ENCODE measurements at places on chromosomes 7 and 10.

GRCh38 chr10:127196282-127197153, at the start of gene INSYN2A:
TSS of gene INSYN2A (minus strand) at chr10:127196591. CDS start at chr10:127176395, 20,196 bp downstream.
- DNase-seq, result no peak

DNA sequence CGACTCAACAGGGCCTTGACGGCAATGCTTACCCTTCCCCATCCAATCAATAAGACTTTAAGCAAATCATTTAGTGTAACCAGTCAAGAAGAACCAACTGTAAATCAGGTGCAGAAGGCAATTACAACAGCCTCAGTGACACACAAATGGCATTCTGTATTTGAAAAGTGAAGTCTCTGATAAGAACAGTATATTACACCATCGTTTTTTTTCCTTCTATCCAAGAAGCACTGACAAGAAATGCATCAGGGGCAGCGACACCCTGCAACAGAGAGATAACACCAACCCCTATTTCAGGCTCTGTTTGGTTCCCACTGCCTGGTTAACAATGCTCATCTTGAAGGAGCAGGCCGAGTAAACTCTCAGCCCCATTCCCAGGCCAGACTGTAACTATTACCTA, 204.0 kb upstream of the AOAH start:
- DNase-seq, result no peak

DNA sequence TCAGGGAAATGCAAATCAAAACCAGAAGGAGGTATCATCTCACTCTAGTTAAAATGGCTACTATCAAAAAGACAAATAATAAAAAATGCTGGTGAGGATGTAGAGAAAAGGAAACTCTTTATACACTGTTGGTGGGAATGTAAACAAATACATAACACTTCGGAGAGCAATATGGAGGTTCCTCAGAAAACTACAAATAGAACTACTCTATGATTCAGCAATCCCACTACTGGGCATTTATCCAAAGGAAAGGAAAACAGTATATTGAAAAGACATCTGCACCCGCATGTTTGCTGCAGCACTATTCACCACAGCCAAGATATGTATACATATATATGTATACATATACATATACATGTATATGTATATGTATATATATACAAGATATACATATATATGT, 94.2 kb downstream of the C10orf90 start:
- DNase-seq, result no peak

- no peak for DNase-seq
Observed at GRCh38 chr7:97466071-97466470, 265.8 kb upstream of the TAC1 start.

DNA sequence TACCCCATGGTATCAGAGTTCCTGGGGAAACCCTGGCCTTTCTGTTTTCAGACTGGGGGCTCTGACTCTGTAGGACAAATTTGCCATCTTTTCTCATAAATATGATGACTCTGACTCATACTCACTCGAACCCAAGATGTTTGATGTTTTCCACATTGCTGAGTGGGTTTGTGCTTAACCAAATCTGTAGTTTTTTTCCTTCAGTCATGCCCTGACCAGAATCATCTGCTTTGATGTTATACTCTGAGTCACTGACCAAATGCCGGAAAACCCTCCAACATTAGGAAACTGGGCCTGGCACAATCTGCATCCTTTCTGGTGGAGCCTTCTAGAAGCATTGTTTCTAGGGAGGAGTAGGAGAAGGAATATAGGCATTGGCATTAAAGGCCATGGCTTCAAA, 118.7 kb downstream of the C10orf105 start:
- no peak for DNase-seq

DNA sequence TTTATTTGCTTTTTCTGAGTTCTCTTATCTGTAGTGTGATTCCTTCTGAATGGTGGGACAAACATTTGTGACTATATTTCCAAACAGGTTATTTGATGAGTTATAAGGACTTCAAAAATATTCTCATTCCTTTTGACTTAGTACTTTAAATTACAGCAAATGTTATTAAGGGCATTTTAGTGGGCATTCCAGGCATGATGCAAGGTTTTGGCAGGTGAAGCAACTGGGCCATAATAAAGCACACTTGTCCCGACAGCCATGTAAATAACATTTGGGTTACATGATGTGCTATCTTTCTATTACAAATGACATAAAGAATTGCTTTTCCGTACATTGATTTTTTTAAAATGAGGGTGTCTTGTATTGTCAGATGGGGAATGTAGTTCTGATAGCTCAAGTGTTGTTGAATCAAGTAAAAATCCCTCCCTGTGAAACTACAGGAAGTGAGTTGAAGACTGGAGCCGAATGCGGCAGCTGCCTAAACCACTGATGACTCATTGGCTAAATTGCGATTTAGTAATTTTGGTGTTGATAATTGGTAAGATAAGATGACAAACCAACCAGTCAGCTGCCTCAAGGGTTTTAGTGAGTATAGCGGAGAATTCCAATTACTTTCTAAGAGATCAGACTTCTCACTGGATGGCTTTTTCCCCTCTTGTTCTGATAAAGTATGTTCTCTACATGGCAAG, 231.3 kb upstream of the NPY start:
- no peak for DNase-seq

GRCh38 chr7:157814931-157815705, 478.3 kb downstream of the DNAJB6 start:
- DNase-seq, result no peak

DNA sequence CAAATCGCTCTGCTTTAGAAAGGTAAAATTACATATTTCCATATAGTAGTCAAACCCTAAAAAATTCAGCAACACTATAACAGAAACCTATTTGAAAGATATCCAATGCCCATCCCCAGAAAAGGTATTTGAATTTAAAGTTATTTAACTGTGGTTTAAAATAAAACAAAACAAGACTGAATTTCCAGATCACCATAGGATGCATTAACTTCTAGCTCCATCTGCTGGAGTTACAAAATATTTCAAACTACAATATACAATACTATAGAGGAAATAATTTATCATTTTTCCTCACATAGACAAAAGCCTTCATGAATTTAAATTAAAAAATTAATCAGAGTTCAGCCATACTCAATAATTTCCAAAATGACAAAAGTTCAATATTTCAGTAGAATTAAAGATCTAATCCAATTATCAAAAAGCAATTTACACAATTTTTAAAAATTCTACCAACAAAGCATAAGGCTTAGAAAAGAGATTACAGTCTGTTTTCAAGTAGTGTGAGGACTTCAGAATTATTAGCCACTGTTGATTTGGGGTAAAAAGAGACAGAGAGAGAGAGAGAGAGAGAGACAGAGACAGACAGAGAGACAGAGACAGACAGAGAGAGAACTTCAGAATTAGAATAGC, 75.9 kb downstream of the LMBR1 start:
- peak; percentile 22 for DNase-seq

GRCh38 chr10:13450069-13450468, 78.7 kb downstream of the BEND7 start:
- DNase-seq, result no peak

- DNase-seq, result no peak
Observed at GRCh38 chr10:26624006-26624405, 73.5 kb upstream of the PDSS1 start.

GRCh38 chr10:43408331-43408709, 666 bp downstream of the HNRNPF start:
- DNase-seq, result no peak

DNA sequence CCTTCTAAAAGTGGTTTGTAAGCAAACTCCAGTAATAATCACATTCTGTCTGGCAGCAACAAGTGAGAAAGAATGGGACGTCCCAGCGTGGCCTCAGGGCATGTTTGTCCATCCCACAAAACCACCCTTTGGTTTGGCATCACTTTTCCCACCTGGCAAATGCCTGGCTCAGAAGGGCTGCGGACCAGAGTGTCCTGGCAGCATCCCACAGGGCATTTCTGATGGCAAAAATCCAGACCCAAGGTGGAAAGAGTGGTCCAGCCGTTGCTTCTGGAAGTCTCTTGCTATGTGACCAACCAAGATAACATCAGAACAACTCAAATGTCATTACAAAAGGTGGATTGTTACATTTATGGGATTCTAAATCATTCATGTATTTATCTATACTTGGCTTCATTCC, 174.4 kb downstream of the CREB5 start:
- no peak for DNase-seq

GRCh38 chr10:301536-301935, 166.3 kb downstream of the ZMYND11 start:
- no peak for DNase-seq

- DNase-seq, result no peak
Observed at GRCh38 chr10:59587756-59588140, 121.9 kb downstream of the SLC16A9 start.

DNA sequence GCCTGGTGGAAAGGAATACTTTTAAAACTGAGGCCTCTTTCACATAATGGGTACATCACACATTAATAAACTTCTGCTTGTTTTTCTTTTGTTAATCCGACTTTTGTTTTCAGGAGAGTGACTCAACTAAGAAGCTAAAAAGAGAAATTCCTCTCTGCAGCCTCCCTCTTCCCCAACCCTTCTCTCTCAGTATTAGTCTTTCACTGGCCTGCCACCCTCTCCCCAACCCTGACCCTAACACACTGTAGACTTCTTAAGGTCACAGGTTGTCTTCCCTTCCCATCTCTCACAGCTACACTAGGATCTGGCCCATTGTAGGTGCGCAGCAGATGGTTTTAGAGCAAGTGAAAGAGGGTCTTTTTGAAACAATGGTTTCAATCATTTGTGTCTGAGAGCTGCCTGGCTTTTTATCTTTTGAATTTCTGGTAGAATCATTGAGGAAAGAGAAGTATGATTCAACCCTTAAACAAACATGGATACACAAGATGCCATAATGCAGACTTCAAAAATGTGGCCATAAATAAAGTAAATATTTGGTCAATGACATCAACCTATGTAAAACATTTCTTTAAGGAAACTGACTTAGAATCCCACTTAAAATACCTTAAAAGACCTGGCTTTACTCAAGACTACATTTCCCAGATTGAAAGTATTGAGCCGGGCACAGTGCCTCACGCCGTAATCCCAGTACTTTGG, 17.9 kb upstream of the FFAR4 start:
- no peak for DNase-seq

GRCh38 chr10:106956216-106956915, 208.1 kb downstream of the SORCS1 start:
- no peak for DNase-seq

GRCh38 chr10:131676800-131677421, 223.9 kb upstream of the PPP2R2D start:
- DNase-seq, result no peak

GRCh38 chr10:8790390-8790789, 735.9 kb downstream of the GATA3 start:
- DNase-seq, result no peak

All from GM10248 (cell line).